Vagina (tissue), 2 donors: ENCODE measurements at places on chromosomes 5 and 9.
A peak's percentile ranks its signal among the peaks of the same experiment; 100 is the strongest.

GRCh38 chr5:95824747-95825146 is 2.2 kb upstream of the GLRX start:
- H3K4me1 ChIP-seq = peaks cover 45% of the 10 kb centered on the region
- no peaks in the 10 kb centered on the region for H3K36me3 ChIP-seq
- H3K27me3 ChIP-seq = no peaks in the 10 kb centered on the region
- peak overlapping the region; percentile 90 for H3K27ac ChIP-seq
- H3K4me3 ChIP-seq = no peak overlapping the region

GRCh38 chr5:109516390-109516789 is 106.6 kb upstream of the PJA2 start:
- H3K36me3 ChIP-seq = no peaks in the 10 kb centered on the region
- no peaks in the 10 kb centered on the region for H3K4me1 ChIP-seq
- H3K27ac ChIP-seq = no peak overlapping the region
- no peak overlapping the region for H3K4me3 ChIP-seq
- no peaks in the 10 kb centered on the region for H3K27me3 ChIP-seq

GRCh38 chr5:14118551-14119320 is 24.4 kb upstream of the TRIO start:
- H3K36me3 ChIP-seq = no peaks in the 10 kb centered on the region
- H3K27ac ChIP-seq = no peak overlapping the region
- no peak for DNase-seq

- peaks cover 23% of the 10 kb centered on the region for H3K4me1 ChIP-seq
- H3K4me3 ChIP-seq = no peak overlapping the region
- no peak overlapping the region for H3K27ac ChIP-seq
- peaks cover 4% of the 10 kb centered on the region for H3K36me3 ChIP-seq
- no peak for DNase-seq
- no peaks in the 10 kb centered on the region for H3K27me3 ChIP-seq
Measured at GRCh38 chr9:124789531-124789930, 12.6 kb downstream of the OLFML2A start.

DNA sequence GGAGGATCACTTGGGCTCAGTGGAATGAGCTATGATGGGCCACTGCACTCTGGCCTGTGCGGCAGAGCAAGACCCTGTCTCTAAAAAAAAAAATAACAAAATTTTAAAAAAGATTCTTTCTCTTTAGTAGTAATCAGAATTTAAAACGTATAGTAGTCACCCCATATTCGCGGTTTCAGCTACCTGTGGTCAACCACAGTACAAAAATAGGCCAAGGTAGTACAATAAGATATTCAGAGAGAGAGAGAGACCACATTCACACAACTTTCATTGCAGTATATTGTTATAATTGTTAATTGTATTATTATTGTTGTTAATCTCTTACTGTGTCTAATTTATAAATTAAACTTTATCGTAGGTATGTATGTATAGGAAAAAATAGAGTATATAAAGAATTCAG is 18.7 kb downstream of the INIP start:
- no peak for DNase-seq
- no peaks in the 10 kb centered on the region for H3K4me1 ChIP-seq
- H3K36me3 ChIP-seq = no peaks in the 10 kb centered on the region

DNA sequence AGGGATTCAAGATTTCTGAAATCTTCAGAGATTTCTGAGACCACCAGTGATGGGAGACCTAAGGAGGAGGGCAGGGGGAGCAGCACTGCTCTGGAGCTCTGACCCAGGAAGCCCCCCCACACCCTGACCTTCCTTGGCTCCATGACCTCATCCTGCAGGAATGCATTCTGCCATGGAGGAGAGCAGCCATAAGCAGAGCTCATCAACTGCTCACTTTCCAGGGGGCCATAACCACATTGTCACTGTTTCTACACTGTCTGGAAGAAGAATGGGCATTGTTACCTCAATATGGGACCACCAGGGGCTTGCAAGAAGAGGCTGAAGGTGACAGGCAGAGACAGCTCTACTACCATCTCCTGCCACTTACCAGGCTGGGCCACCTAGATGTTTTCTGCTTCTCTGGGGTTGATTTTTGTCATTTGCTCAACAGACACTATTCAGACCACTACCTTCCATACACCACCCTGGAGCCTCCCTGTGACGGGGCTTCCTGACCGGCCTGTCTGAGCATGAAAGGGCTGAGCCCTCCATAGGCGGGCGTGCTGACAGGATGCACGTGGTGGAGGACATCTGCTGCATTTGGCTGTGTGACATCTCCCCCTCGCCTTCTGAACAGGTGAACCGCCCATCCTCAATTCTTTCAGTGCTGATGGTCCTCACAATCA is 2.3 kb upstream of the TSC1 start:
- H3K27me3 ChIP-seq = no peaks in the 10 kb centered on the region
- peaks cover 30% of the 10 kb centered on the region for H3K4me1 ChIP-seq
- H3K4me3 ChIP-seq = no peak overlapping the region
- no peak for DNase-seq

- H3K27ac ChIP-seq = no peak overlapping the region
- no peak for DNase-seq
- no peak overlapping the region for H3K4me3 ChIP-seq
- no peaks in the 10 kb centered on the region for H3K36me3 ChIP-seq
Measured at GRCh38 chr5:97729938-97730337, 546.9 kb upstream of the RIOK2 start.

- no peak for DNase-seq
- H3K27me3 ChIP-seq = no peaks in the 10 kb centered on the region
- no peaks in the 10 kb centered on the region for H3K36me3 ChIP-seq
- H3K4me3 ChIP-seq = no peak overlapping the region
Measured at GRCh38 chr5:58241389-58241788, 218.5 kb downstream of the PLK2 start.

GRCh38 chr5:138064526-138064925 is 19.3 kb upstream of the WNT8A start:
- H3K4me3 ChIP-seq = no peak overlapping the region
- H3K27me3 ChIP-seq = no peaks in the 10 kb centered on the region
- H3K36me3 ChIP-seq = no peaks in the 10 kb centered on the region
- no peak overlapping the region for H3K27ac ChIP-seq
- H3K4me1 ChIP-seq = no peaks in the 10 kb centered on the region

GRCh38 chr9:134601764-134602163 is 39.8 kb upstream of the COL5A1 start:
- no peak overlapping the region for H3K27ac ChIP-seq
- H3K4me3 ChIP-seq = no peak overlapping the region

- H3K27ac ChIP-seq = no peak overlapping the region
- no peak overlapping the region for H3K4me3 ChIP-seq
- DNase-seq = no peak
- peaks cover 6% of the 10 kb centered on the region for H3K36me3 ChIP-seq
- H3K4me1 ChIP-seq = no peaks in the 10 kb centered on the region
Measured at GRCh38 chr5:108763222-108763916, 15.7 kb downstream of the FER start.

- no peaks in the 10 kb centered on the region for H3K4me1 ChIP-seq
- H3K36me3 ChIP-seq = no peaks in the 10 kb centered on the region
- no peak overlapping the region for H3K4me3 ChIP-seq
- H3K27ac ChIP-seq = no peak overlapping the region
- no peak for DNase-seq
Measured at GRCh38 chr9:69583645-69584234, 88.4 kb downstream of the APBA1 start.

DNA sequence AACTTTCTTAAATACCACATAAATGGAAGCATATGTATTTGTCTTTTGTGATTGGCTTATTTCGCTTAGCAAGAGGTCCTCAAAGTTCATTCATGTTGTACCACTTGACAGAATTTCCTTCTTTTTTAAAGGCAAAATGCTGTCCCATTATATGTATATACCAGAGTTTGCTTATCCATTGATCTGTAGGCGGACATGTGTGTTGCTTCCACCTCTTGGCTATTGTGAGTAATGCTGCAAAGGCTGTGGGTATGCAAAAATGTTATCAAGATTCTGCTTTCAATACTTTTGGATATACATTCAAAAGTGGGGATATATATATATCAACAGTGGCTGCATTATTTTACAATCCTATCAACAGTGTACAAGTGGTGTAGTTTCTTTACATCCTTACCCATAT is 271.0 kb downstream of the PRR16 start:
- no peaks in the 10 kb centered on the region for H3K4me1 ChIP-seq
- H3K4me3 ChIP-seq = no peak overlapping the region
- no peak overlapping the region for H3K27ac ChIP-seq
- no peaks in the 10 kb centered on the region for H3K36me3 ChIP-seq
- no peak for DNase-seq
- no peaks in the 10 kb centered on the region for H3K27me3 ChIP-seq

DNA sequence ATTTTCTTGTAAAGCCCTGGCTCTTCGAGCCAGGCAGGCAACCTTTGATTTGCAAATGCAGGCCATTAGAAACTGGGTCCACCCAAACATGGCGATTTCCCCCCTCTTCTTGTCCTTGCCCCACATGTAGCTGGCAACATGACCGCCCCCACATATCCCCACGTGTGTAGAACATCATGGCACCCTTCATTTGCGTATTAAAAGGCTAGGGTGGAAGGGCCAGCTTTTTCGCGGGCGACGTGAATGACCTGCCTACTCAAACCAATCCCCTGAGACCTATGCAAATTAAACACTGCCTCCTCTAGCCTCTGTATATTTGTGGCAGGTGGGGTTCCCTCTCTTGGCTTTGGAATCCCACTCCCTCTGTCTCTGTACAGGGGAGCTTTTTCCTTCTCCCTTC is 107.0 kb upstream of the CLINT1 start:
- no peak overlapping the region for H3K27ac ChIP-seq
- H3K4me1 ChIP-seq = no peaks in the 10 kb centered on the region
- DNase-seq = no peak
- no peaks in the 10 kb centered on the region for H3K36me3 ChIP-seq

DNA sequence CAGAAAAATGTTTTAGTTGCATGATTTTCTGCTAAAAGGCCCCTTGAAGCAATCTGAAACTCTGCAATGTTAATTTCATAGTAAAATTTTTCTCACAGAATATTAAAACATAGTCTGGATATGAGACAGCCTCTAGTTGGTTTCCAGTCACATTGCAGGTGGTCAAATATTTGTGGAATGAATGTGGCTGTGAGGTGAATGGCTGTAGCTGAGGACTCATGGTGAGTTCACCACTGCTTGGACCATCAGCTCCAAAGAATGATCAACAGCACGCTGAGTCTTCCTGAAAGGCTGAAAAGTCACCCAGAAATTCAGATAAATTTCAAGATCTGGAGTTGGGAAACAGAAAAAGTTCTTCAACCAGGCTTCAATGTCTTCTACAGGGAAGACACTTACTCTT is 79.8 kb downstream of the MAT2B start:
- H3K27me3 ChIP-seq = no peaks in the 10 kb centered on the region
- no peak for DNase-seq

GRCh38 chr5:160039810-160040470 is 31.0 kb downstream of the TTC1 start:
- no peak overlapping the region for H3K27ac ChIP-seq
- H3K4me3 ChIP-seq = no peak overlapping the region
- DNase-seq = no peak
- peaks cover 27% of the 10 kb centered on the region for H3K36me3 ChIP-seq
- no peaks in the 10 kb centered on the region for H3K27me3 ChIP-seq

DNA sequence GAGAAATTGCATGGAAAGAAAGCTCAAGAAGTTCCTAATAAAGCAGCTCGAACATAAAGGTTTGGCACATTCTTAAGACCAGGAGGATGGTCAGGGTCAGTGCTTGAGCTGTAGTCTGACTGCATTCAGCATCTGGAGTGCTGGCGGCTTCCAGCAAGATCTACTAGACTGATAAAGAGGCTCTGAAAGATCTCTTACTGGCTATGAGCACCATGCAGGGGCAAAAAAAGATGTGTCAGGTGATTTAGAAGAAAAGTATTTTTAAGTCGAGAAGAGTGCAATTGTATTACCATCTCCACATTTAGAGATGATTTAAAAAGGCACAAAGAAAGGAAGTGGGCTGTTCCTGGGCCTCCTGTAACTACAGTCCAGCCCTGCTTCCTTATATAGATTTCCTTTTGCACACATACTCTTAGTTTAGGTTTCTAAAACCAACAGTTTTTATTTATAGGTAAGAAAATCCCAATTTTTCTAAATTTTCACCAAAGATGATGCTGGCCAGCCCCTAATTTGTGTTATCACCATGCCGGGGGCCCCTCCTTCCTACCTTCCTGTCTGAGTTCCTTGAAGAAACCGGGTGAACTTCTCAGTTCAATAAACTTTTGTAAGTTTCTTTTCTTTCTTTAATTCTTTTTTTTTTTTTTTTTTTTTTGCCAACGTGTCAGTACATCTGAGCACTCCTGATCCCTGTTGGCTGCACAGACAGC is 65.9 kb upstream of the PLPP1 start:
- H3K36me3 ChIP-seq = no peaks in the 10 kb centered on the region
- H3K4me1 ChIP-seq = peaks cover 81% of the 10 kb centered on the region
- H3K27ac ChIP-seq = peak overlapping the region; percentile 78
- peak overlapping the region; percentile 14 for H3K4me3 ChIP-seq

GRCh38 chr9:94821098-94821887 is 94.8 kb downstream of the AOPEP start:
- no peak overlapping the region for H3K4me3 ChIP-seq
- no peaks in the 10 kb centered on the region for H3K36me3 ChIP-seq
- H3K27ac ChIP-seq = peak overlapping the region; percentile 74
- DNase-seq = no peak
- H3K4me1 ChIP-seq = peaks cover 59% of the 10 kb centered on the region

DNA sequence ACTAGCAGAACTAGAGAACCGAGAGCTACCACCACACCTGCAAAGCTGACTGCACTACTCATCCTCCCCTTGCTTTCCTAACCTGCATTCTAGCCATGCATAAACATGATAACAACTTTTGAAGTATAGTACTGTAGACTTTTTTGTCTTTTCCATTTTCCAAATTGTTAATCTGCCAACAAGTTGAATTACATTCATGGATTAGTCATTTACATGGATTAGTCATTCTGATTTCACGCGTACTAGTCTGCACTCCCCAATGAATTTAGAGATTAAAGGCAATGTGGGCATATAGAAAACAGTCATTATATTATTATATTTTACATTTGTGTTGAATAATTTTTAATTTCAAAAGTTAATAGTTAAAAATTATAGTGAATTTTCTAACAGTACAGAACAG is 81.4 kb downstream of the EDIL3 start:
- H3K4me1 ChIP-seq = no peaks in the 10 kb centered on the region
- no peaks in the 10 kb centered on the region for H3K36me3 ChIP-seq
- H3K27me3 ChIP-seq = no peaks in the 10 kb centered on the region
- no peak for DNase-seq

DNA sequence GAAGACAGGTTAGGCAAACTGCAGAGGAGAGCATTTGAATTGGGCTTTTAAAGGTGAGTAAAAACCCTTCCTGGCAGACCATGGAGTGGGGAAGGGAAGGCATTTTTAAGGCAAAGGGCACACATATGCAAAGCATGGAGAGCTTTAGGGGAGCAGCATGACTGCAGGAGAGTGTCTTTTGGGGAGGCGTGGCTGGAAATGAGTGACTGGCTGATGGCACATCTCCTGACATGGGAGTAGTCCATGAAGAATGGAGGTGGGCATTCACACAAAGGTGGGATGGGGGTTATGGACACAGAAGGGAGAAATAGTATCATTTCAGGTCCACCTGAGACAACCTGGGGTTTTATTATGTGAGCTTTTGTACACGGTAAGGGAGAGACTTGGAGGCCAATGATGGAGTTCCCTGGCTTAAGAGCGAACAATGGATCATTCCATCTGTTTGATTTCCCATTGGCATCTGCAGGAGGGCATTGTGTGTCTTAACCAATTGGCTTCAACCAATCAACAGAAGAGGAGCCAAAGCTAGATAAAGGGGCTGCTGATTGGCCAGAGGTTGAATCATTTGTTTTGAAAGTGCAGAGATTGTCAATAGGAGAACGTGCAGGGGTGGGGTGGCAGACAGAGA is 2.1 kb downstream of the NSG2 start:
- no peaks in the 10 kb centered on the region for H3K27me3 ChIP-seq
- DNase-seq = no peak
- no peaks in the 10 kb centered on the region for H3K36me3 ChIP-seq
- H3K4me3 ChIP-seq = no peak overlapping the region
- H3K27ac ChIP-seq = no peak overlapping the region
- no peaks in the 10 kb centered on the region for H3K4me1 ChIP-seq
